ENCODE measurements at places on chromosomes 16 and 17.

- no peak for DNase-seq
Observed at GRCh38 chr17:36527621-36528250, 6.9 kb downstream of the MYO19 start.

DNA sequence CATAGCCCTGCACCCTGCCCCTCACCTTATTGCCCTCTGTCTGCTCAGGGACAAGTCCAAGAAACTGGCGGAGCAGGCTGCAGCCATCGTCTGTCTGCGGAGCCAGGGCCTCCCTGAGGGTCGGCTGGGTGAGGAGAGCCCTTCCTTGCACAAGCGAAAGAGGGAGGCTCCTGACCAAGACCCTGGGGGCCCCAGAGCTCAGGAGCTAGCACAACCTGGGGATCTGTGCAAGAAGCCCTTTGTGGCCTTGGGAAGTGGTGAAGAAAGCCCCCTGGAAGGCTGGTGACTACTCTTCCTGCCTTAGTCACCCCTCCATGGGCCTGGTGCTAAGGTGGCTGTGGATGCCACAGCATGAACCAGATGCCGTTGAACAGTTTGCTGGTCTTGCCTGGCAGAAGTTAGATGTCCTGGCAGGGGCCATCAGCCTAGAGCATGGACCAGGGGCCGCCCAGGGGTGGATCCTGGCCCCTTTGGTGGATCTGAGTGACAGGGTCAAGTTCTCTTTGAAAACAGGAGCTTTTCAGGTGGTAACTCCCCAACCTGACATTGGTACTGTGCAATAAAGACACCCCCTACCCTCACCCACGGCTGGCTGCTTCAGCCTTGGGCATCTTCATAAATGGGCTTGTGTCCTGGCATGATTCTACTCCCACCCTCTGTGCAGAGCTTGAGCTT is 6.3 kb upstream of the NFATC3 start:
- DNase-seq, result no peak

DNA sequence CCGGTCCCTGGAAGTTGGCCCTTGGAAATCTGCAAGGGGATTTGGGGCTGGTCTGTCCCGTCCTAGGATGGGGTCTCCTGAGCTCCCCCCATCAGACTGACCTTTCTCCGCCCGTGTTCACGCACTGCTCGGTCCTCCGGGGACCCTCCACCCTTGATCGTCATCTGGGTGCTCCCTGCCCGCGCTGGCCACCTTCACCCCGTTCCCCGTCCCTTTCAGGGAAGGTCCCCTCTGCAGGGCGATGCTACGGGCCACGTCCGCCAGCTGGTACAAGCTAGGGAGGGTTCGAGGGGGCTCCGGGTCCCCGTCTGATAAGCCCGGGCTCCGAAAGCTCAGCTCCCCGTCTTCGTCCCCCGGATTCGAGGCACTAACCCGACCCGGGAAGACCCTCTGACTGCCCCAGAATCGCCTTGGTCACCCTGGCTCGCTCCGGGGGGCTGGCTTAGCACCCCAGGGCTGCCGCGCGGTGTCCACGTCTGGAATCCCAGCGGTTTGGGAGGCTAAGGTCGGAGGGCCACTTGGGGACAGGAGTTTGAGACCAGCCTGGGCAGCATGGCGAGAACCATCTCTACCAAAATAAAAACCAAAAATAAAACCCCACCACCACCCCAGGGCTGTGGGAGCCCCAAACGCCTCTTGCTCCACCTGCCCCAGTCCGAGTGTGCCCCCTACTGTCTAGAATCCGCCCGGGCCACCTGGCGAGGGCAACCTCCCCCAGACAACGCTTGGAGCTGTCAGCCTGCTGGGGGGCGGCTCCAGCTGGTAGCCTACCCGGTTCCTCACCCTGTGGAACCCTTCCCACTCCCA is 1.1 kb upstream of the SLC43A2 start:
- peak; percentile 65 for DNase-seq

- no peak for DNase-seq
Observed at GRCh38 chr17:76679239-76679638, 31.5 kb downstream of the MXRA7 start.

DNA sequence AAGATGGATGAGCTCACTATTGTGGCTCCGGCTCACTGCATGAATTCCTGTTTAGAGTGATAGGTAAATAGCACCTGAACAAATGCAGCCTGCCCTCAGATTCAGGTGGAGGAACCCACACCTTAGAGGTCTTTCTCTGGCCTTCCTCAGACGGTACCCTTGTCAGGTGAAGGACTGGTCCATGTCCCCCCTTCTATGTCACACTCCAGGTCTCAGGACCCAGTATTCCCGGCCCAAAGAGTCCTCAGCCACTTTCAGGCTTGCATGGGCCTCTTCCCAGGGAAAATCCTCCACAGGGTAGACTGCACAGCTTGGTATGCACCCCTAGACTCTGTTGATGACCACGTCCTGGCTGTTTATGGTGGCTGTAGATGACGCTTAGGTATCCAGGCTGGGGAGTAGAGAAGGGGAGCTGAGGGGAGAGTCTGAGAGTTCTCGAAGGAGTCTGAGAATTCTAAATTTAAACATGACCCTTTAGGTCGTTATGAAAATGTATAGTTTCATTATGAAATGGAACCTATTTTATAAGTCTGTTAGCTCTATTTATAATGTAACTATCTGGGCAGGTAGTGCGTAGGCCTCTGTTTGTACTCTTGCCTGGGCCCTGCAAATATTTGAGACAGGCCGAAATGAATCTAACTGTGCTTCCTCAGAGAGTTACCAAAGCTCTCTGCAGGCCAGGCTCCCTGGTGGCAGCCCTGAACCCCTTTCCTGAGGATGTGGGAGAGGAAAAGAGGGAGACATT is 32.5 kb upstream of the CCR7 start:
- no peak for DNase-seq

DNA sequence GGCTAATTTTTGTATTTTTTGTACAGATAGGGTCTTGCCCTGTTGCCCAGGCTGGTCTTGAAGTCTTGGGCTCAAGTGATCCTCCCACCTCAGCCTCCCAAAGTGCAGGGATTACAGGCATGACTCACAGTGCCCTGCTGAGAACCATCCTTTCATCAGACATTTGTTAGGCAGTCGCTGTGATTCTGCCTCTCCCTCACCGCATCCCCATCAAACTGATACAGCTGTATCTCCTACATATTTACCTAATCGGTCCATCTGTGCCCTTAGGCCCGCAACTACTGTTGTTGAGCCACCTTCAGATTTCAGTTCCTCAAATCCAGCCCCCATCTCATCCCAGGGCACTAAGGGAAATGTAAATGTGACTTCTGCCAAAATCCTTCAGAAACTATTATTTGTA is 2.0 kb upstream of the SLC43A2 start:
- no peak for DNase-seq

DNA sequence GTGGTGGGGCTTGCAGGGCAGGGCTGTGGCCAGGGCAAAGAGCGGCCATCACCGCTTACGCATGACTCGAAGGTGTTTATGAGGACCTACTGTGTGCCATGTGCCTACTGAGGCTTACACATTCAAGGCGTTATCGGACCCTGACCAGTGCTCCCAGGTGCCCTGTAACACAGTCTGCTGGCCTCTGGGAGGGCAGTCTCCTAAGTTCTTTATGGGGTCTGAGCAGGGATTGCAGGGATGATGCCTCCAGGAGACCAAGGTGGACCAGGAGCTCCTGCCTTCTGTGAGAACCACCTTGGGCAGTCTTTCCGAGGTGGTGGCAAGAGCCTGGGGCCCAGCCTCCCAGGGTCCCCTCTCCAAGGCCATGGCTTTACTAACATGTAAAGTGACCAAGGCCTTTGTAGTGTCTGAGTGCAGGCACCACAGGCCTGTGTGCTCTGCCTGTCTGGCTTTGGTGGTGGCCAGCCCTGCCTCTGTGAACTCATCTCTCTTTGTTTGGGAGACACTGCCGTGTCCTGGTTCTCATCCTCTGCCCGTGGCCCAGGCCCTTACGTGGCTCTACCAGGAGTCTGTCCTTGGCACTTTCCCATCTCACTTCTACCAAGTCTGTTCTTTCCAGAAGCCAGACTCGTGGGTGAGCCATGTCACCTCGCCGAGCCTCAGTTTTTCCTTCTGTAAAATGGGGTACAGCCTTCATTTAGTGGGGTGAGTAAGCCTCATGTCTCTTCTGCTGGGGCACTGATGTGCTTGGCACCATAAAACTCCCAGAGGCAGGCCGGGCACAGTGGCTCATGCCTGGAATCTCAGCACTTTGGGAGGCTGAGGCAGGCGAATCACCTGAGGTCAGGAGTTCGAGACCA is 3.4 kb upstream of the SYNGR2 start:
- DNase-seq, result peak; percentile 32

GRCh38 chr16:19147126-19147525 is 20.9 kb upstream of the SYT17 start:
- no peak for DNase-seq

DNA sequence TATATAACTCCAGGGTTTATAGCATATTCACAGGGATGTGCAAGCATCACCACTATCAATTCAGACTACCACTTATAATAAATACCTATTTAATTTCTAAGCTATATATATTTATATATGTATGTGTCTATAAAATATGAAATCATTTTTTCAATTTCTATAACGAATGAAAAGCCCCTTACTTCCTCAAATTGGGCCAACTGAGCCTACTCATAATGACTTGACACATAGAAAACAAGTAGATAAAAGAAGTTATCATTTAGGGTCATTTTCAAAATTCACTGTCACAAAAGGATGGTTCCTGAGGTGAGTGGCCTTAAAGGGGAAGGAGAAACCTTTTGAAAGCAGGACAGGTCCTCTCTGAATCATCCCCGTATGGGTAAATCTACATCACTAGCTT is 114.1 kb downstream of the ADCY9 start:
- no peak for DNase-seq

DNA sequence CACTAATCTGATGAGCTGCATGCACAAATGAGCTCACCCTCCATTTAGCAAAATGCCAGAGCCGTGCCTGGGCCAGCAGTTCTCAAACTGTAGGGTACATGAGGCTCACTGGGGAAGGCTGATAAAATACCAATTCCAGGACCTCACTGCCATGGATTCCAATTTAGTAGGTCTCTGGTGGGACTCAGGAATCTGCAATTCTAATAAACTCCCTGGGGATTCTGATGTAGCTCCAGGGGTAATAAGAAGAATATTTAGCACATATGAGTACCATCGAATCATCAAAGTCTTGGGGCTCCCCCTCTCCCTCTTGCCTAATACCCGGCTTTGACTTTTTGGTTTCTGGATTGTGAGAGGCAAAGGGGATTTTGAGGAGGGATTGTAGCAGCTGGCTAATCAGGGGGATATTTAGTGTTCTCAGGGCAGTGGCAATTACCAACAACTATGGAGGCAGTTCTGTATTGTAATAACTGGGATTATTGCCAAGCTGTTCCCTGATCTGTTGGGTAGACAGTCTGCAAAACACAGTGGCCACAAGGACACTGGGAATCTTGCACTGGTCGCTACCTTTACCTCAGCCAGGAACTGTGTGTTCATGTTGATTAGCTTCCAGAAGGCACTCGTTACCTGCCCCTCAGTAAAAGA is 140.4 kb downstream of the SHISA9 start:
- no peak for DNase-seq

GRCh38 chr16:11783319-11784037 is 13.6 kb downstream of the ZC3H7A start:
- DNase-seq, result no peak

- no peak for DNase-seq
Observed at GRCh38 chr16:70808371-70808770, 7.4 kb upstream of the VAC14 start.

DNA sequence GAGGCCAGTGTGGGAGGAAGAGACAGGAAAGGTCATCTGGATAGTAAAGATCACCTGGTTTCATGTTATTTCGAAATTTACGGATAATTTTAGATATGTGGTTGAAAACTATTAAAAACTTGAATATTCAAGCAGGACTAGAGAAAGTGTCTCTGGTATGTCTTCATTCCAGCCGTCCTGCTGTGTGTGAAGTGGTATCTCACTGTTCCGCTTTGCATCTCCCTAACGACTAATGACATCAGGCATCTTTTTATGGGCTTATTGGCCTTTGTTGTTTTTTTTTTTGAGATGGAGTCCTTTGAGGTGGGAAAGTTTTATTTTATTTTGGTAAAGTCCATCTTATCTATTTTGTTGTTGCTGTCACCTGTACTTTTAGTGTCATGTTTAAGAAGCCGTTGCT is 214.4 kb upstream of the CHMP6 start:
- DNase-seq, result no peak

GRCh38 chr16:71504901-71505300 is 15.8 kb upstream of the ZNF19 start:
- DNase-seq, result no peak

DNA sequence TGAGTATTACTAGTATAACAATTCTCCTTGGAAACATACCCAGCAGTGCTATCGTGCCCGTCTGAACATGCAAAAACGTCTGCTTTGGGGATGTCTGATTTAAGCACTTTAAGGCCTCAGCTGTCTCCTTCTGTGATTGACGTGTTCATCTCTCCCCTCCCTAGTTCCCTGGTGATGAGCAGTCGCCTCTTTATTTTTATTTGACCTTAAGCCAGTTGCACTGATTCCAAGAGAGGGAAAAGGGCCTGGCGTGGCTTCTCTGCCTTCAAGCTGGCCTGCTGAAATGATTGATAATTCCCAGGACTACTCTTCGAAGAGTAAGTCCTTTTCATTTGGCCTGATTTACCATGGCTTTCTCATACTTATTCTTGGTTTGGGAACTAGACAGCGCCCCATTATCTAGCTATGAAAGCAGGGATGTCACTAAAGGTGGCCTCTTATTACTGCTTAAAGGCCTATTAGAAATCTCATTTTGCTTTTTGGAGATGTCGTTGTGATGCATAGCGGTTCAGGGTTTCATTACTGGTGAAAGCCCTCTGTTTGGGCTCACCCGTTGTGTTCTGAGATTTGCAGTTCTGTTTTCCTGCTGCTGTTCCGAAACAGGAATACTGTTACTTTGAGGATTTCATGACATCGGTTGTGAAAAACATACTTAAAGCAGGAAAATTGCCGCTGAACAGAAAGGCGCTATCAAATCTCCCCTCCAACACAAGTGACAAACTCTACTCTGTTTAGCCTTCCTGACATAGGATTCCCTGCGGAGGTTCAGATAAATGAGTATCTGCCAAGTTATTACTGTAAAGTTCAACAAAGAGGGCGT is 65.5 kb downstream of the IQCK start:
- DNase-seq, result no peak

DNA sequence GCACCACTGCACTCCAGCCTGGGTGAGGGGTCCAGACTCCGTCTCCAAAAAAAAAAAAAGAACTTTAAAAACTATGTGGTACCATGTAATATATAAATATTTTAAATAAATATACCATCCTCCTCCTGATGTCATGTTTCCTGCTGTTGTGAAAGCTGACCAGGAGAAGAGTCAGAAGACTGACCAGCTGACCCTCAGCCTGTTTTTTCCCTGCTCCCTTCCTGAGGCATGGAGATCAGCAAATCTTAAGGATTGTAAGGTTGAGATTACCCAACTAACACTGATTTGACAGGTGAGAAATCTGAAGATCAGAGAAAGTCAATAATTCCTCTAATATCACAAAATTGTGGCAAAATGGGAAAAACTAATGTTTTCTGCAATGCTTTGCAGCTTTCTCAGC is 18.1 kb downstream of the NCOR1 start:
- no peak for DNase-seq

Data from SK-N-SH (cell line).